Head of caudate nucleus (tissue), 42 donors: ENCODE measurements at places on chromosomes 6 and 20.

DNA sequence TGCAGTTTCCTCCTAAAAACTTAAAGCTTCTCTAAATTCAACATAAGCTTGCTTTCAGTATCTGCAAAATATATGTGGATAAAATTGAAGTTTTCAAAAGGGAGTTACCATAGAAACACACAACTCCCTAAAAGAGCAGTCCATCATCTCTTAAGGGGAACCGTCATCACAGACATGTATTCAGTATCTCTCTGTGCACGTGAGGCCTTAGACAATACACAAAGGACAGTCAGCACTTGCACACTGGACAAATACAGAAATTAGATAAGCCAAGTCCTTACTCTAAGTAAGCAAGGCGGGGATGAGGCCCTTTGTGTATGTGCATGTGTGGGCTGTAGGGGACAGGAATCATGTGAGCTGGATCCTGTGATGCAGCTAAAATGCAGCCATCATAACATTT is 136.6 kb downstream of the BACH2 start:
- DNase-seq = no peak

- no peak for DNase-seq
Measured at GRCh38 chr6:52394251-52394666, 25.9 kb upstream of the EFHC1 start.

- no peak for DNase-seq
Measured at GRCh38 chr6:73989428-73989827, 293.4 kb downstream of the CD109 start.

GRCh38 chr6:168376811-168377483 is 57.4 kb upstream of the DACT2 start:
- no peak for DNase-seq

- no peak for DNase-seq
Measured at GRCh38 chr6:100554228-100554627, 89.5 kb upstream of the SIM1 start.

- no peak for DNase-seq
Measured at GRCh38 chr20:63011798-63012197, 5.0 kb upstream of the BHLHE23 start.

- no peak for DNase-seq
Measured at GRCh38 chr6:125485757-125486156, 184.0 kb upstream of the HDDC2 start.

GRCh38 chr20:7180256-7181045 is 413.0 kb downstream of the BMP2 start:
- DNase-seq = no peak

DNA sequence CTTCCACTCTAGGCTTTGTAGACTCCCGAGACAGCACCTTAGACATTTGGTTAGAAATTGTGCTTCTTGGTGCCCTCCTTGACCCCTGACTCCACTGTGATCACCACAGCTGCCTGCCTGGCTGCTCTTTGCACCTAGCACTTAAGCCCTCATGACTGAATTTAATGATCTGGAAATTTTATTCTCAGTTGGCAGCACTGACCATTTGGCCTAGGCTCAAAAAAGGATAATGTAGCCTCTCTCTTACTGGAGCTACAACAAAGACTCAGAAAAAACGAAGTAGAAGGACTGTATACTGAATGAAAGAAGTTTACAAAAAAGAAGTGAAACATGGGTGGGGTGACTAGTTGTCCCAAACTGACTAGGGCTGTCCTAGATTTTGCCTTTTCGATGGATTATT is 11.3 kb upstream of the ABRACL start:
- DNase-seq = no peak

DNA sequence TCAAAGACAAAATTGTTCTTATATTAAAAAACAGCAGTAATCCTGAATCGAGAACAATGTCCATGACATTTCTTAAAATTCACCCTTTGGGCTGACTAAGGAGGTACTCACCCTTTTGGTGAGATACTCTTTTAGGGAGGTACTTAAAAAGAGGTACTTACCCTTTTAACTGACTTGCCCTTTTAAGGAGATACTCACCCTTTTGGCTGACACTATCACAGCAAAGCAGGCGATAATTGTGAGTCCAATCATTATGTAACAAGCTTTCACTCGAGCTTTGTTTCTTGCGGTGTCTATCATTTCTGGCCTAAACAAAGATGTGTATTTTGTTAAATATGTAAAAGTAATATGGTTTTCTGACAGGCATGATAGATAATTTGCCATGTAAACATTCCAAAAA is 3.7 kb downstream of the FAM162B start:
- DNase-seq = no peak

DNA sequence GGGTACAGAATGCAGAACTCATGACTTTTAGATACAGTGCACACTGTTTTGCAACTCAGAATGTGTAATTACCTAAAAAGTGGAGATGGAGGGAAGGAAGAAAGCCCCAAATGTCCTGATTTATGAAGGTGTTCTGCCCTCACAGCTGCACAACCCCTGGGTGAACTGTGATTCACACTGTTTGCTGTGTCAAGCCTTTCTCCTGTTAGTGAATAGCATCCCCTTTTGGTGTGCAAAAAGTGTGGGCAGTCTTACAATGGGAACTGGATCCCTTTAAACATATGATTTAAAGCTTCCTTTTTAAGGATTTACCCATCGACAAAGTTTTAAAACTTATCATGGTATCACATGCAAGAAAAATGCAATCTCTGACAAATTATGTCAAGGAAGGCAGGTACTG is 633.4 kb upstream of the EPHA7 start:
- no peak for DNase-seq

DNA sequence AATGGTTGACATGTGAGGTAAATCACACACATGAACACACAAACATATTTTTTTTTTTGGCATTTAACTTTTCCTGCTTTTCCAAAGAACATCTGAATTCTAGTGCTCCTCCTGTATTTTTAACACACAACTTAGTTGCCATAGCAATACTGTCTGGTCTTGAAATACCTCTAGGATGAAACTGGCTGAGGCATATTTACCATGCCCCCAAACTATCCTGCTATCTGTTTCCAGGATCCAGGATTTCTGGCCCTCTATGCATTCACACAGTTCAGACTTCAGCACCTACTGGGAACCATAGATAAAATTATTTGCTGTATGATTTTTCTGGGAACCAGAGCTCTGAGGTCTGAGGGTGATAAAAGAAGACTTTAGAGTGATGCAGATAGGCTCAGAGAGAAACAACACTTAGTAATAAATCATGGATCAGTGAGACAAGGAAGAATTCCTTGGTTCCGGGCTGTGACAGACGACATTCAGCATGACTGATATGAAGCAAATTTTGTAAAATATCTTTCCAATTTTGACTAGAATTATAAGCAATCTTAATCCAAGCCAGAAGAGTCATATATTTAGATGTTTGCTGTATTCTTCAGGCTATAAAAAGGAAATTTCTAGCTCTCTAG is 359.7 kb downstream of the BTBD9 start:
- no peak for DNase-seq

DNA sequence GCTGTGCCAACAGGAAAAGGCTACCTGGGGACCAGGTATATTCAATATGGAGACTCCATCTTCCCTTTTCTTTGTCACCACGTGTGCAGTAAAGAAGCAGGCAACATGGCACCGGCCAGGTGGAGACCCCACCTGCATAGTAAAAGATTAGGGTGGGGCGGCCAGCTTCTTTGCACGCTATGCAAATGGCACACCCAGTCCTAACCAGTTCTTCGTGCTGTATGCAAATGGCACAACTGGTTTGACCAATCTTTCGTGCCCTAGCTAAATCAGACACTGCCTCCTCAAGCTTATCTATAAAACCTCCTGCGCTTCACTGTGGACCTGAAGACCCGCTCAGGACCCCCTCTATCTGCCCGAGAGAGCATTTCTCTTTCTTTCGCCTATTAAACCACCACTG is 88.8 kb upstream of the EZR start:
- no peak for DNase-seq

DNA sequence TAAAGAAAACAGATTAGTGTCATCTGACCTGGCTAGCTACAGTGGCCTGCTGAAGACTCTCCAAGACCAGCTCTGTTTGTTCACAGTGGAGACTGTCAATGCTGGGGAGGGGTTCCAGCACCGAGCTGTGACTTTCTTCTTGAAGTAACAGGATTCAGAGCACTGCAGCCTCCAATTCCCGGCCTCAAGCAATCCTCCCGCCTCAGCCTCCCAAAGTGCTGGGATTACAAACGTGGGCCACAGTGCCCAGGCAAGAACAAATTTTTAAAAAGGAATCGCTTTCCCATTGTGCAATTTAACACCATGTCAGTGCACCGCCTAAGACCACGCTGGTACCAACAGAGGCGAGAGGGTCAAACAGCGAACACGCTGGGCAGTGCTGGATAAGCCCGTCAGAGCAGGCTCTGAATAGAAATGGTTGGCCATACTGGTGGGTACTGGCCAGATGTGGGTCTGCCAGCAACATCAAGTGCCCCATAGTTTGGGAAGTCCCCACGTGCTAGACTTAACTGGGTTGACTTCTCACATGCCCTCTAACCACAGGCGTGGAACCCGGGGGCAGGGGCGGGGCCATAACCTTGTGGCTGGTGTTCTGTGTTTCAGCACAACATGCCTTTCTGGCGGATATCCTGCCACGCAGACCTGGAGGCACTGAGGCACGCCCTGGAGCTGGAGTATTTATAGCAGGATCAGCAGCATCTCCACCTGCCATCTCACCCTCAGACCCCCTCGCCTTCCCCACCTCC is 168.9 kb downstream of the ZMYND8 start:
- DNase-seq = no peak

DNA sequence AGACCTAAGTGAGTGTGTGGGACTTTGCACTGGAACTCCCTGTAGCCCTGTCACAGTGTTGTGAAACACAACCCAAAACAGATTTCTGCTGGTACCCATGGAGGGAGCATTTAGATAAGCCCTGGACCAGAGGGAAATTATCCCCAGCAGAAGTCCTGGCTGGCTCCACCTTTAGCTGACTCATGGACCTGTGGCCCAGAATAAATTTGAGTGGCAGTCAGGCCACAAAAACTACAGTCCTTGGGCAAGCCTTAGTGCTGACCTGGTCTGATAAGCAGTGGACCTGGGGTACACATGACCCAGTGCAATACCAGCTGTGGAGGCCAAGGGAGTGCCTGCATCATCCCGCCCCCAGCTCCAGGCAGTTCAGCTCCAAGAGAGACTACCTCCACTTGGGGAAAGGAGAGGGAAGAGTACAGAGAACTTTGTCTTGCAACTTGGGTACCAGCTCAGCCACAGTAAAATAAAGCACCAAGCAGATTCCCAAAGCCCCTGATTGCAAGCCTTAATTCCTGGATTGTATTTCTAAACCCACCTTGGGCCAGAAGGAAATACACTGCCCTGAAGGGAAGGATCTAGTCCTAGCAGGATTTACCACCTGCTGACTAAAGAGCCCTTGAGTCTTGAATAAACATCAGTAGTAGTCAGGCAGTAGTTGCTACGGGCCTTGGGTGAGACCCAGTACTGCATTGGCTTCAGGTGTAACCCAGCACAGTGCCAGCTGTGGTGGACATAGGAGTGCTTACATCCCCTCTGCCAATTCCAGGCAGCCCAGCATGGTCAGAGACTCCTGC is 140.4 kb upstream of the COL21A1 start:
- no peak for DNase-seq

- DNase-seq = peak; percentile 25
Measured at GRCh38 chr6:6886171-6886885, 221.4 kb upstream of the RREB1 start.

- peak; percentile 87 for DNase-seq
Measured at GRCh38 chr20:44702776-44703175, 12.4 kb upstream of the CCN5 start.

- no peak for DNase-seq
Measured at GRCh38 chr6:110629153-110629552, 152.7 kb upstream of the SLC22A16 start.

GRCh38 chr20:31760519-31761240 is 21.6 kb downstream of the TPX2 start:
- no peak for DNase-seq

- no peak for DNase-seq
Measured at GRCh38 chr6:52511163-52511562, 65.7 kb downstream of the TRAM2 start.
